ENCODE measurements at places on chromosomes 1 and 21.

DNA sequence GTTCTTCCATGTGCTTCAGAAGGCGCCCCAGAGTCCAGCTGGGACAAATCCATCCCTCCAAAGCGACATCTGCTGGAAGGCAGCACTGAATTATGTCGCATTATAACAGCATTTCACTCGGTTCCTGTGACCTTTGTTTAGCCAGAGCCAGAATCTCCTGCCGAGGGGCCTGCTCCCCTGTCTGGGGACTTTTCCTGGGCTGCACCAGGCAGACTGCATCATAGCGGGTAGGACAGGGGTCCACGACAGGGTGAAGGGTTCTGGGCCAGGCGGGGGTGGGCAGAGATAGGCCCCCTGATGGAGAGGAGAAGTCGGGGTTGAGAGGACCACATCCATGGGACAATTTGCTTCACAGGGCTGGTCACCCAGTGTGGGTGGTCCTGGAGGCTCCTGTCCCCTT, 276.9 kb downstream of the MATN1 start:
- DNase-seq: no peak

DNA sequence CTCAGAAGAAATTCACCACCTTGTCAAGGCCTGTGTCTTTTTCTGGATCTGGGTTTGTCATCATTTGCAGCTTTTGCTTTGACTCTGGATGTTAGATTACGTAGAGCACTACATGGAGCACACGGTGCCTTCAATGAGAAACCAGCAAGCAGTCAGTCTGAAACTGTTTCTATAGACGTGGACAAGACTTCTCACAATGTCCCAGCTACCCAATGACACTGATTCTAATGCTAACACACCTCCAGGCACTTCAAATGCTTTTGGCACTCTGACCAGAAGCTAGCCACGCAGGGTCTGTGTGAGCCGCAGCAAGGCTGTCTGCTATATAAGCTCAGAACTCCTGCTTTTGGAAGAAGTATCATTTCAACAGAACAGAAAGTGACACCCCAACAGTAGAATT, 38.2 kb downstream of the ITPKB start:
- DNase-seq: no peak

GRCh38 chr21:35257413-35257812, 208.3 kb upstream of the RUNX1 start:
- peak; percentile 68 for DNase-seq

- no peak for DNase-seq
These were observed 101.0 kb downstream of the PDE9A start for GRCh38 chr21:42754270-42754933.

DNA sequence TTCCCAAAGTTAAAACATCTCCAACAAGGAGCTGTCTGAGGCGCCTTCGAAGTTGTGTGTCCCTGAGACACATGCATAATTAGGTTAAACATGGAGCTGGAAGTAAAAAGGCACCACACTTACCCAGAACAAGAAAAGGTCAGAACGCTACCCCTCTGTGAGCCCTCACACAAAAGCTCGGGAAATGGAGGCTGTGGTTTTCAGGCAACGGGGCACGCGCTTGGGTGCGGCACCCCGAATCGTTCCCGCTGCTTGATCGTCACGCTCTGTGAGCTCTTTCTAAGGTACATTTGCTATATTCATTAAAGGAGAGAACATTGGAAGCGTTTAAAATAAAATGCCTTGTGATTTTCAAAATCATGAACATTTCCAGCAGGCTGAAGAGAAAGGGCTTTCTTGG, 12.5 kb downstream of the CAPN8 start:
- no peak for DNase-seq

- no peak for DNase-seq
These were observed 12.6 kb downstream of the DAB1 start for GRCh38 chr1:57411262-57411661.

- no peak for DNase-seq
These were observed 503.5 kb downstream of the LTN1 start for GRCh38 chr21:28489162-28489561.

DNA sequence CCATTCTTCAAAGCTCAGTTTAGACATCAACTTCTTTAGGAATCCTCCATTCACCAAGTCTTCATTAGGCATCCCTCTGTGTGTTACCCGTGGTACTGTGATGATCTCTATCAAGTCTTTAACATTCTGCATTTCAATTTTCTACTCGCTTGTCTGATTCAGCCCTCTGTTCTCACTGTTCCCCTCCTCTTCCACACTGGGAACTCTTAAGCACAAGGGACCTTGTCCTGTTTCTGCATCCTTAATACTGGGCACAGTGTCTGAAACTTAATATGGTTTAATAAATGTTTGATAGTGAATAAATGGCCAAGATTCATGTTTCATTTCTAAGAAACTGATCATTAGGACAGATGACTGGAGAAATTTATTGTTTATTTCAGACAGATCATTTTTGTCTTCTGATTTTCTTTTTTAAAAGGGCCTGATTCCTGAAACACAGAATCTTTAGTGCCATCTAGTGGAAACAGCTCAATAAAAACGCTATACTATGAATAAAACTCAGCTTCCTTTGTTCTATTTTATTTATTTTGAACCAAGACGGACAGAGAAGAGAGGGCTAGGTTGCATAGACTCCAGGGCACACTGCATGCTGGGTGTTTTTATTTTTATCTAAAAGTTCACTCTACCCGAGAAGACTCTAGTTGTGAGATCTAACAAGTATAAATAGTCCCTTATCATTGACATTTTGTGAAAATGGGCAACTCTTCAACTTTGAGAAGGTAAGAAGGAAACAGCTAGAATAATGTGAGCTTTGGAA, 7.0 kb upstream of the TRIM45 start:
- DNase-seq: no peak

Data from AG04450 (cell line).